GM23248 (cell line): ENCODE measurements at places on chromosomes 5 and 9.

- peak; percentile 69 for DNase-seq
These were observed 48.6 kb downstream of the UGCG start for GRCh38 chr9:111945216-111945615.

DNA sequence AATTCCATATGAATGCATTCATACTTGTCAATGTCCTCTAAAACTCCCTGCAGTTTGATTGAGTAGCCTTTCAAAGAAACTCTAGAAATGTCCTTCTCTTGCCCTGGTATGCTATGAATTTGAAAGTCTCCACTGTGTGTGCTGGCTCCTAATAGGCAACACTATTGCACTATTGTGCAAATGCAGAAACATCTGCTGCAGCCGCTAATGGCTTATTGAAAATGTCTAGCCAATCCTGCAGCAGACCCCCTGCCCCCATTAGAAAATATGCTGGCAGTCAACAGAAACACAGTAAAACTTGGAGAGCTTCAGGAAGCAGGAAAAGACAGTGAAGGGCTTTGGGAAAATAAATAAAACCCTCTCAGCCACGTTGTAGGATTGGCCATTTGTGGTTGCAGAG is 87.3 kb upstream of the GRAMD2B start:
- DNase-seq = no peak

- DNase-seq = no peak
These were observed 68.5 kb downstream of the WWC1 start for GRCh38 chr5:168359820-168360460.

GRCh38 chr9:21906881-21907280 is 87.3 kb downstream of the CDKN2A start:
- DNase-seq = peak; percentile 7

DNA sequence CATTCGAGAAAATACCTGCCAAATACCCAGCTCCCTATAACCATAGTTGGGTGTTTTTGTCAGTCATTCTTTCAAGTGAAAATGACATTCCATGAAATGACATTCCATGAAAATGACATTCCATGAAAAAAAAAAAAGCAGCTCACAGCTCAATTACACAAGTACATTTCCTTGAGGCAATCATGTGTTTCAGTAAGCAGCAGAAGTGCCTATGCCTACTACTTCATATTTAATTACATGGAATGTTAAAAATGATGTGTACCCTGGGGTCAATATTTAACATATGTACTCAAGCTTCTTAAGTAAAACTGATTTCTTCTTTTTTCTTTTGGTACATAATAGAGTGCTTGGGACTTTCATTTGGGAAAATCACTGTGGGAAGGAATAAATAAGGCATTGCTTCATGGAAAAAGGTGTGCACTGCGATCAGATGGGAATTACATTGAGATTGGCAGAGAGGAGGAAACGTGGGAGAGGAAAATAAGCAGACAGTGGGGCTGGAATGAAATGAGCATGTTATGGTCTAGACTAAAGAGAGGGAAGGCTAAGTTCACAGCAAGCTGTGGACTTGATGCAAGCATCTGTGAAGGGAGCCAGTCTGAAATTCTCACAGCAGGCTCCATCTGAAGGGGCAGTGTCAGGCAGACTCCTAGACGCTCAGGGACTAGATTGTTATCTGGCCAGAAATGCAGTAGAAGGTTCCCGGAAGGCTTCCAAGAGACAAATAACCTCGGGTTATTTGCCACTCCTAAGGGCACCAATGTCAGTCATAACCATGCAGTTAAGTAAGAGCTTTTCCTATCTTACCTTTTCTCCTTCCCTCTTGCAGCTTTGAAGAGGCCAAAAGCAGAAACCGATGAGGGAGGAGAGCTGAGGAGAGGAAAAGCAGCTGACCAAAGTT is 15.2 kb upstream of the SPATA9 start:
- peak; percentile 8 for DNase-seq

DNA sequence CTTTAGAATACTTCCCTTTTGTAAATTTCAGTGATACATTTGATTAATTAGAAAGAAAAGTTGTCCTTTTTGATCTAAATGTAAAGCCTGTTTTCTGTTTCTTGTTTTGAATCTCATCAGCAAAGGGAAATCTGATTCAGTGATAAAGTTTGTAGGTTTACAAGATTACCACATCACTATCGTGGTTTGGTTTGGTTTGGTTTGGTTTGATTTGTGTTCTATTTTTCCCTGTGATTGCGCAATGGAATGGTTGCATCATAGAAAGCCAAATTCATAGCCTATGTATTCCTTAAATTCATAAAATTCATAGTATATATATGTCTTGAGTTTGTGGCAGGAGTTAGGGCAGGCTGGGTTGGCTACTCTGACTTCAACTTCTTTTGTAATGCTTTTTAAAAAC is 15.2 kb downstream of the SRFBP1 start:
- DNase-seq = peak; percentile 46
